Jurkat, Clone E6-1 (cell line): ENCODE measurements at places on chromosomes 5 and 9.

GRCh38 chr5:115022303-115022702, 147.4 kb downstream of the TRIM36 start:
- no peak for DNase-seq

DNA sequence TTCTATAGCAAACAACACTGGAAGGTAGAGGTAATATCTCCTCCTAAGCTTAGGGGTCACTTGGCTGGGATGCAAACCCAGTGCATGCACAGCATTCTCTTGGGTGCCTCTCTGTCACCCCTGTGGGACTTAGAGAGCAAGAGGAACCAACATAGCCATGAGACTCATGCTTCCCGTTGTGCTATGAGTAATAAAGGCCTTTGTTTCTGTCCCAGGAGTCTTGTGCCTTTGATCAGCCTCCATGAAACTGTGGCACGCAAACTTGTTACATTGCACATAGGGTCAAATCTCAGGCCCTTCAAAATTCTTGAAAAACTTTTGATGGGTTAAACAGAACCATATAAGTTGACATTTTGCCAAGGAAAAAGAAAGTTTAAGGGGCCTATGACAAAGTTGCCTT, 272.8 kb downstream of the TAF11L14 start:
- DNase-seq, result no peak

GRCh38 chr9:95438561-95439357, 78.0 kb downstream of the PTCH1 start:
- DNase-seq, result no peak

- DNase-seq, result no peak
Measured at GRCh38 chr9:125515281-125515680, 191.7 kb downstream of the MAPKAP1 start.

DNA sequence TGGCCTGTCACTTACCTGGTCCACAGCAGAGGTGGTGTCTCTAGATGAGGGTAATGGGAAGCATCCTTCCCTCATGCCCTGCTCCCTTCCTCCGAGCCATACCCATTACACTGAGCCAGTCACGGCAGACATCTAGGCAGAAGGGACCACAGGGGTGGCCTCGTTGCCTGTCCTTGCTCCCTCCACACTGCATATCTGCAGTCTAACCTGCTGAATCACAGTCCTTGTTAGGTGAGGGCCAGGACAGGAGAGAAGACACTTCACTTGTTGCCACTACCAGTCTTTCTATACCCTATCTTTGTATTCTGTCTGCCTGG, 18.4 kb upstream of the SPINK4 start:
- DNase-seq, result no peak

DNA sequence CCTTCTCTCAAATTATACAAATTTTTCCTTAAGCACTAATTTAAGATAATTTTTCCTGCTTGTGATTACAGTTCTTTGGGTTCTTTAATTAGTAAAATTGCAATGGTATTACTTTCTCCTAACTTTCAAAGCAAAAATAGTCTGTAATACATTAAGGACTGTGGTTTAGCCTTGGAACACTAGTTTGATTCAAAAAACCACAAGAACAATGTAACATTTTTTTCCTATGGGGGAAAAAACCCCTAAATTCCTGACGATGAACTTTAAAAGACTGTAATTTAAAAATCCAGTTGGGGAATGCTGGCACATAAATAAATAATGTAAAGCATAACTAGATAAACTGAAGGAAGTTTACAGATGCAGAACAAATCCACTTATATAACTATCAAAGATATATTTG, 65.3 kb downstream of the CDC14B start:
- no peak for DNase-seq

DNA sequence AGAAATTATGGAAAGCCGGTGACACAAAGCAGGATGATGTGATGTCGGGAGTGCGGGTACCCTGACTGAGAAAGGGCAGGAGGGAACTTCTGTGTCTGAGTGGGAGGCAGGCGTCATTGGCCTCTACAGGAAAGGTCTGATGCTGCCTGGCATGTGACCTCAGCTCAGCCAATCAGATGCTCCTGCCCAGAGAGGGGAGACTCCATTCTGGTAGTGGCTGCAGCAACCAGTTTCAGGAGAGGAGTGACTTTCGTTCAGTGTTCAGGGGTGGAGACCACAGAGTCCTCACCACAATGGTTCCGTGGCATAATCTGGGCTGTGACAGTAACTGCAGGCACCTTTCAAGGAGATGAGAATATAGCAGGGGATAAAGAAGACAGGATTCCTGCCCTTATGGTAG, 6.7 kb upstream of the SFXN1 start:
- DNase-seq, result no peak

- DNase-seq, result no peak
Measured at GRCh38 chr9:8653855-8654254, 854.3 kb upstream of the DMAC1 start.
